ENCODE measurements at places on chromosomes 12 and 14.

DNA sequence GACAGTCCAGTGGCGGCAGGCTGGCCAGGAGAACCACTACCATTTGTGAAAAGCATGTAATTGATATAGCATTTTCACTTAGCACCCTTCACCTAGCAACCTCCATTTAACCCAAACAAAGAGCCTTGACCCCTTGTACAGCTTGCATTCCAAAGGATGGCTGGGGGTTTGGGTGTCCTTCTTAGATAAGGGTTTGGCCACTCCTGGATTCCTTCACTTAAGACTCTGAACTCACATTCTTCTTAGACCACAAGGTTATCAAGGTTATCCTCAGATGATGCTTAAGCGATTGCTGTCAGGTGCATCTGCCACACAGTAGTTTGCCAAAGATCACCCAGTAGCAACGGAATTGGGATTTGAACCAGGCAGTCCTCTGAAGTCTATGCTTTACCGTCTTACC is 102.8 kb downstream of the ZNF664 start:
- DNase-seq: no peak

DNA sequence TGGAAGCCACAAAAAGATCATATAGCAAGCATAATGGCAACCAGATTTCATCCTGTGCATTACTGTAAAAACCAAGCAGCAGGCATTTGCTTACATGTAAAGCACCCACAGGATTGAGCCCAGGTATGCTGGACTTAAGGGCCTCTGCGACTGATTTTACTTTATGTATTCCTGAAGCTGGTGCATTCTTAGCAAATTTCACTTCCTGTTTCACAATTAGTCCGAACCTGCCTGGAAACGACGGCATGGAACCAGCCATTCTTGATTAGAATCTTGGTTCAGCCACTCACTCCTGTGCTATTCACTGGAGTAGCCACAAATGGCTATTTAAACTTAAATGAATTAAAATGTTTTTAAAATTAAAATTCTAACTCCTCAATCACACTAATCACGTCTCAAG is 239.2 kb downstream of the NUAK1 start:
- DNase-seq: no peak

GRCh38 chr12:124696693-124697476 is 129.5 kb upstream of the NCOR2 start:
- DNase-seq: no peak

DNA sequence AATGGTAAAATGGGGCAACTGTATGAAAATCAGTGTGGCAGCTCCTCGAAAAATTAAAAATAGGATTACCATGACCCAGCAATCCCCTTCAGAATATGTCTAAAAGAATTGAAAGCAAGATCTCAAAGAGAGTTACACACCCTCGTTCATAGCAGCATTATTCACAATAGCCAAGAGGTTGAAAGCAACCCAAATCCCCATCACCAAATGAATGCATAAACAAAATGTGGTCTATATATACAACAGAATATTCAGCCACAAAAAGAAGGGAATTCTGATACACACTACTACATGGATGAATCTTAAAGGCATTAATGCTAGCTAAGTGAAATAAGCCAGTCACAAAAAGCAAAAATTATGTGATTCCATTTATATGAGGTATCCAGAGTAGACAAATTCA is 27.2 kb downstream of the RAD52 start:
- no peak for DNase-seq

DNA sequence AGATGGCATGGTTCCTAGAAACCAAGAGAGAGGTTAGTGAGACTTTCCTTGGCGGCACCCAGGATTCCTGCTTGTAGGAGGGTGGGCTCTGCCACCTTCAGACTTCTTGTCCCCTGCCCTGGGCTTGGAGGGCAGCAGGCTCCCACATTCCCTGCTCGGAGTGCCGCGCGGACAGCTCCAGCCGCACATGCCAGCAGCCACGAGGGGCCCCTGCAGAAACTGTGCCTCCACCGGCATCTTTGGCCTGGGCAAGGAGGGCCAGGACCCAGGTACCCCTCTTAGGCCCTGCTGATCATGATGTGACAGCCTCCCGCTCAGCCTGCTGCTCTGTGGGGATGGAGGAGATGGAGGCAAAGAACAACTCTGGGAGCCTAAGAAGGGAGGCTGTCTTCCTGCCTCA is 62.3 kb downstream of the PRIMA1 start:
- no peak for DNase-seq

GRCh38 chr12:80193865-80194264 is 94.5 kb downstream of the OTOGL start:
- DNase-seq: no peak

Data from GM18507 (cell line).